Esophagus muscularis mucosa (tissue), 4 donors: ENCODE measurements at places on chromosomes 16 and 17.

GRCh38 chr17:80133626-80133970 is 13.3 kb downstream of the EIF4A3 start:
- DNase-seq = no peak
- no peak overlapping the region for H3K27ac ChIP-seq
- H3K36me3 ChIP-seq = peaks cover 53% of the 10 kb centered on the region
- no peaks in the 10 kb centered on the region for H3K4me1 ChIP-seq

DNA sequence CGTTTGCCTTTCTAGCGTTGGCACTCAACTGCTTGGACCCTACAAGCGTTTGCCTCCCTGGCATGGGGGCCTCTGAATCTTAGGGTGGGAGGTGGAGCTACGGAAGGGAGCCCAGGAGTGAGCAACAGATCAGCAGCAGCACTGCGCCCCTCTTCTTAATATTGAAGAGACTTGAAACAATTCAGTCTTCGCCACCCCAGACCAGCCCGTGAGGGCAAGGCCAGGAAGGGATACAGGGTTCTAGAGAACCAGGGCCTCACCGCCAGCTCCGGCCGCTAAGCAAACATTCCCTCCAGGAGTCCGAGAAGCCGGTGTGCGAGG is 1.5 kb upstream of the GPRC5C start:
- no peak for DNase-seq
- H3K4me3 ChIP-seq = peak overlapping the region; percentile 61
- peaks cover 34% of the 10 kb centered on the region for H3K4me1 ChIP-seq
- H3K36me3 ChIP-seq = no peaks in the 10 kb centered on the region
- peak overlapping the region; percentile 89 for H3K27ac ChIP-seq

DNA sequence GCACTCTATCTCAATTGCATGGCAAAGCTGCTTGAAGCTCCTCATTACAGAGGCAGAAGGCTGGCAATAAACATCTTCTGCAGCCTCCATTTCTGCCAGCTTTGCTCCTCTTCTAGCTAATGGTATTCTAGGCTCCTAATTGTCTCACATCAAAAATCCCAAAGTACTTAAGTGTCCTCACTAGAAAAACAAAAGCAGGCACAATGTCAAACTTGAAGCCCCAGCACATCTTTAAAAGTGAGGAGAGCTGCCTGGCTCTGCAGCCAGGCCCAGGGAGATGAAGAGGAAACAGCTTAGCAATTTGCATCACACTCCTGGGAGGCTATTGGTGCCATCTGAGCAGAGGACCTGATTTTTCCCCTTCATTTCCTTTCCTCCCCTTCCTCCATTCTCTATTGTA is 197.1 kb downstream of the KCNJ2 start:
- no peaks in the 10 kb centered on the region for H3K27me3 ChIP-seq
- no peak overlapping the region for H3K27ac ChIP-seq
- DNase-seq = no peak

DNA sequence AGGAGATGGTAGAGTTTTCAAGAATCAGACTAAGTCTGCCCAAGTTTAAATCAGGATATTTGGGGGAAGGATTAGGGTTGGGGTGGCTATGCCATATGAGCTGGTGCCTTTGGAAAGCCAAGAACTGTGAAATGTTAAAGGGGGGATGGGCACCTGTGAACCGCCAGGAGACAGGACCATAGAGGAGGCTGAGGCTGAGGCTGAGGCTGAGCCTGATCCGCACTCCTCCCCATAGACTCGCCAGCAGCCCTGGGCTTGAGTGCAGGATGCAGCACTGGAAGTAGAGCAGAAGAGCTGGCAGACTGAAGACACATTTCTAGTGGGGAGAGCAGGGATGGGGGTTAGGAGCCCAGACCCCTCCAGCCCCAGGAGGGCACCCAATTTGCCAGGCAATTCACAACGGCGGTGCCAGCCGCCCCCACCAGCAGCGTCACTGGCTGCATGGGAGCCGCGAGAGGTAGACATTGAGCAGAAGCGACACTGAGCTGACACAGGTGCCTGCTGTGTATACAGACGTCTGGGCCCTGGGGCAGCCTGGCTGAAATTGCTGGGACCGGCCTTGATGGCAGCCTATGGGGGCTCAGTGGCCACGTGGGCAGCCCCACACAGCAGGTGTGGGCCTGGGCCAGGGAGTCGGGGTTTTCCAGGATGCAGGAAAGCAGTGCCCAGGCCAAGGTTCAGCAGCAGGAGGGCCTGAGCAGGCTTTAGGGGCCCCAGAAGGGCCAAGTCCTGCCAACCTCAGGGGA is 9.2 kb downstream of the PIMREG start:
- H3K4me1 ChIP-seq = peaks cover 28% of the 10 kb centered on the region
- no peak overlapping the region for H3K27ac ChIP-seq
- no peak overlapping the region for H3K4me3 ChIP-seq

- peak overlapping the region; percentile 89 for H3K27ac ChIP-seq
- DNase-seq = no peak
- peaks cover 29% of the 10 kb centered on the region for H3K36me3 ChIP-seq
- peak overlapping the region; percentile 99 for H3K4me3 ChIP-seq
Measured at GRCh38 chr17:2338315-2338657, 985 bp downstream of the SGSM2 start.
